ENCODE measurements at places on chromosomes 7 and 10. TPM values are rescaled to one million over a fixed set of nuclear protein-coding genes. Genes with fewer than 3 reads are reported as not detected.

Gene CALML5
- total RNA-seq = not detected

Gene THSD7A
- 6.1 TPM for total RNA-seq

Gene FOXK1
- 47.1 TPM for total RNA-seq

GRCh38 chr10:113381981-113382509, 170.8 kb upstream of the HABP2 start:
- H3K27ac ChIP-seq = peak overlapping the region; percentile 14
- no peaks in the 10 kb centered on the region for H3K36me3 ChIP-seq
- no peak overlapping the region for H3K4me3 ChIP-seq
- DNase-seq = no peak

DNA sequence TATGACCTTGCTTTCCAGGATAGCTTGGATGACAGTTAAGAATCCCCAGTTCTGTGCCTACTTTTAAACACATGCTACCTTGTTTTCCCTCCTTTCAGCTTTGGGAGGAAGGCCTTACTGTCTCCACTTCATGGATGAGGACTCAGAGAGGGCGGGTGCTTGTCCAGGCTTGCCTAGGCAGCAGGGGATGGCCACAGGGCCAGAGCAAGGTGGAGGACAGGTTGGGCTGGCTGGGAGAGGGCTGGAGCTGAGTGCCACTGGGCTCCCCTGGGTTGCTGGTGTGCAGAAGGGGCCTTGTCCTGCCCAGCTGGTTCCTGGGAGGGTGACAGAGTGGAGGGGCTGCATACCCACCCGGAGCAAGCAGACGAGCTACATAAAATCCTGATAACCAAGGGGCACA, 117.8 kb downstream of the GRK5 start:
- no peak for DNase-seq
- no peaks in the 10 kb centered on the region for H3K36me3 ChIP-seq
- no peak overlapping the region for H3K4me3 ChIP-seq

DNA sequence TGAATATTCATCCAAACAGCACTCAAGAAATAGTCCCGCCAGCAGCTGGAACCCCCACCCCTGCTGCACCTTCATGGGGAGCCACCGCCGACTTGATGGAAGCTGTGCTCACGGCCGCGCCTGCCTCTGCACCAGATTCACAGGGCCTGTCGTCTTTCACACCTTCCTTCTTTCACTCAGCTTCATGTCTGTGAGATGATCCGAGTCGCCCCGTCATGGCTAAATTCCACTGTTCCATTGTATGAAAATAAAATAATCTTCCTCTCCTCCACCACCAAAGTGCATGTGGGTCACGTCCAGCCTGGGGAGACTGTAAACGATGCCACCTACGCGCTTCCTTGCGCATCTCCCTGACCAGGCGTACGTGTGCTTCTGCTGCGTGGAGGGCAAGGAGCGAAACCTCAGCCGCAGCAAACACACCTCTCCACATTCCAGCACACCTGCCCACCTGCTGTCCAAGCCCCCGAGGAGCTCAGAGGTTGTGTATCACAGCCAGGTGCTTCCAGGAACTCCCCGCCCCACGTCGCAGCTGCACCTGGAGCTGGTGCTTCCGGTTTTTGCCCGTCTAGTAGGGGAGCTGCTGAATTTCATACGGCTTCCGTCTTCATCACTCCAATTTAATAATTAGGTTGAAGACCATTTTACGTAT, 137.0 kb downstream of the PTPRN2 start:
- no peak overlapping the region for H3K27ac ChIP-seq
- no peaks in the 10 kb centered on the region for H3K36me3 ChIP-seq
- no peaks in the 10 kb centered on the region for H3K27me3 ChIP-seq
- no peaks in the 10 kb centered on the region for H3K4me1 ChIP-seq

All from sigmoid colon (tissue), 7 donors.